ENCODE measurements at places on chromosomes 5 and 9. TPM values are rescaled to one million over a fixed set of nuclear protein-coding genes. Genes with fewer than 3 reads are reported as not detected.

The APBA1 gene
- total RNA-seq, result 2.7 TPM

The CTXN3 gene
- not detected for total RNA-seq

The CD14 gene
- total RNA-seq, result 12.2 TPM

The RAI14 gene
- total RNA-seq, result 36.3 TPM

The PDZD2 gene
- total RNA-seq, result not detected

The ADAMTS16 gene
- not detected for total RNA-seq

The GCNT1 gene
- 1.5 TPM for total RNA-seq

The CRB2 gene
- total RNA-seq, result 0.78 TPM

The CAMK2A gene
- not detected for total RNA-seq

The PCDHA8 gene
- not detected for total RNA-seq

The GABRG2 gene
- not detected for total RNA-seq

The ALDH7A1 gene
- 15.2 TPM for total RNA-seq

The MARVELD2 gene
- total RNA-seq, result 21.8 TPM

The PCDHGB4 gene
- not detected for total RNA-seq

The TMEM232 gene
- total RNA-seq, result 0.94 TPM

The CCIN gene
- total RNA-seq, result not detected

The PHF2 gene
- 14.2 TPM for total RNA-seq

The PSAT1 gene
- total RNA-seq, result 56.8 TPM

The AFAP1L1 gene
- not detected for total RNA-seq

The SLC6A7 gene
- 0.76 TPM for total RNA-seq

The PCDHGA7 gene
- total RNA-seq, result not detected

The DCTN4 gene
- 26.1 TPM for total RNA-seq

The CTSV gene
- total RNA-seq, result 9.6 TPM

The GDA gene
- 34.1 TPM for total RNA-seq

The FYB1 gene
- not detected for total RNA-seq

The SPINK6 gene
- total RNA-seq, result not detected

The ACOT12 gene
- not detected for total RNA-seq

The ELAVL2 gene
- total RNA-seq, result not detected

The TAF1L gene
- under 0.01 TPM for total RNA-seq

The ERCC8 gene
- 12.4 TPM for total RNA-seq

The PCDHB6 gene
- not detected for total RNA-seq

The ATP10B gene
- 7.4 TPM for total RNA-seq

The GRM6 gene
- not detected for total RNA-seq

The AFF4 gene
- total RNA-seq, result 11.5 TPM

The PPP3R2 gene
- total RNA-seq, result not detected

The KLF9 gene
- total RNA-seq, result 4.0 TPM

The TMEM8B gene
- total RNA-seq, result 4.5 TPM

The CARD19 gene
- 142 TPM for total RNA-seq
